ENCODE measurements at places on chromosomes 2 and 18. TPM values are rescaled to one million over a fixed set of nuclear protein-coding genes. Genes with fewer than 3 reads are reported as not detected.
A peak's percentile ranks its signal among the peaks of the same experiment; 100 is the strongest.

LINC00305 gene
- total RNA-seq: not detected

KIF1A gene
- not detected for total RNA-seq

EVX2 gene
- total RNA-seq: not detected

PLCL1 gene
- total RNA-seq: 0.83 TPM

DCDC2C gene
- not detected for total RNA-seq

NEU2 gene
- total RNA-seq: not detected

VWA3B gene
- 0.26 TPM for total RNA-seq

MC2R gene
- total RNA-seq: not detected

GRCh38 chr2:6909431-6910385 is 7.5 kb upstream of the RNF144A start:
- no peak for DNase-seq

- DNase-seq: peak; percentile 77
These were observed 94.5 kb downstream of the COPS8 start for GRCh38 chr2:237180187-237180586.

DNA sequence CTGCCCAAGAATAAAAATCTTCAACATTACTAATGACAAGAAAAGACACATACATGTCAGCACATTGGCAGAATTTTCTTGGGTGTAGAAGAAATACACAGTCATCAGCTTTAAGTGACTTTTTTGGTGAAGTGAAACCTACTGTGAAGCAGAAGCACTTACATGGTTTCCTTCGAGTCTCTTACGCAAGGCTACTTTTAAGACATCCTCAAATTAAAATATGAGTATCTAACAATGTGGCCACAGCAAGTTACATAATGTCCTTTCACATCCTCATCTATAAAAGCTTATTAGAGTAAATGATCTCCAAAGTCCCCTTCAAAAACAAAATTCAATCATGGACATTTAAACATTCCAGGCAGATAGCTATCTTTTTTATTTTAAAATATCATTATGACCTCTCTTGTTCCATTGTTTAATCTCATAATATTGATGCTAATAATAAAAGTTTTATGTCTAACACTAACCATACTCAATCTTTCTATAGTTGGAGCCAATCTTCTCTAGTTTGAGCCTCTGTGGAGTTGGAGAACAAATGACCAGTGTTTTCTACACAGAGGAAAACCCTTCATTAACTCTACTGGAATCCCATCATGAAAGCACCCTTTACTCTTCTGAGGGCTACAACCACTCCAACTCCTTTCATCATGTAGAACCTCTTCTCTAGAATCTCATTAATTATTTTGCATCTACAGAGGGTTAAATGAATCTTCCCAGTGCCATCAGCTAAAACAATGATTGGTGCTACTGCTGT is 182.2 kb upstream of the ZFP36L2 start:
- DNase-seq: no peak

- DNase-seq: no peak
These were observed 92.2 kb downstream of the ALPK2 start for GRCh38 chr18:58536534-58537271.

DNA sequence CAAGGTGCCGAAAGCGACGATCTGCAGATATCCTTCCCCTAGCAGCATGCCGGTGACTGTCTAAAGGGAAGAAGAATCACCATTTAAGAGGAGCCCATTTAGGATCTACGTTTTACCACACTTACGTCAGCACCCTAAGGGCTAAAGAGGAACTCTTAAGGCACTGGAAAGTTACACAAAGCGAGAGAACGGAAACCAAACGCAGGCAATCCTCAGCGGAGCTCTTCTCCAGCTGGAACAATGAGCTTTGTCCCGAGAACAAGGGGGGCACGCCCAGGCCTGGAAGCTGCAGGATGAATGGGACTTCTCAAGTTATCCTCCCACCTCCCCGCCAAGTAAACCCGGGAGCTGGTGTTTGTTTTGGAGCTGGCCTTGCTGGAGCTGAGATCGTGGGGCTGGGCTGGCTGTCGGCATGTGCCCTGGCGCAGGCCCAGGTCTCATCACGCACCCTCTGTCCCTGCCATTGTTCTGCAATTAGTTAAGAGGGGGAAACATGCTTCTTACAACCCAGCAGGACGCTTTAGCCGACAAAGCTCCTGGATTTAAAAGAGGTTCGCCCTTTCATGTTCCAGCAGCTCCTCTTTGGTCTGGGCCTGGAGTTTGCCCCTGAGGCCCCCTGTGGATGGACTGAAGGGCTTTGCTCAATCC is 36.4 kb downstream of the PXDN start:
- DNase-seq: peak; percentile 94

- DNase-seq: peak; percentile 96
These were observed 156.1 kb downstream of the HAUS1 start for GRCh38 chr18:46260016-46260878.

DNA sequence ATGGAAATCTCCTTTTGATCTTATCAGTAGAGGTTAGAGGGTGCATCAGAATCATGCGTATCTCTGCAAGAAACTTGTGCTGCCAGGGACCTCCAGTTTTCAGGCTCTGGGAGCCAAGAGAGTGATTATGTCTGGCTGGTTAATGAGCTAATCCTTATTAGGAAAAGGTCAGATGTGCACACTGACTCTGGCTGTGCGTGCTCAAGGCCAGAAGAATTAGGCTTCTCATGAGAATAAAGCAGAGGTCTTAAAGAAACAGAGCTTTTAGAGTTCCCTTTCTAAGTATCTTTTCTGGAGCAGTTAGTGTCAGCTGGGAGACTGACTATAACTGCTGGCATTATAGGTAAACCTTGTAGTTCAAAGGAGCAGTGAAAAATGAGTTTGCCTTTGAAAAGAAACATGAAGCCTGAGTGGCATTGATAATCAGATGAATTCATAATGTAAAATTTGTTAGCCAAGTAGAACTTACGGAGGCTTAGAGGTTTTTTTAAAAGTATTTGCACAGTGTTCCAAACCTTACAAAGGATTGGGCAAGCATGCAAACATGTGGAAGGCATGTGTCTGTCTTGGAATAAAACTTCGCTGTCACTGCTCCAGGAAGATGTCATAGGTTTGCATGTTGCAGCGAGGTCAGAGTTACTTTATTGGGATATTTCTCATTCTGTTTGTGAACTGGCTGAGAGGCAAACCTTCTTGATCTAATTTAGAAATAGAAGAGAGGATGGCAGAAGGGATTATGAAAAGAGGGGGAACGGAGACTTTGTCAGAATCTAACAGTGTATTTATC is 151.7 kb downstream of the ARHGAP28 start:
- peak; percentile 95 for DNase-seq

DNA sequence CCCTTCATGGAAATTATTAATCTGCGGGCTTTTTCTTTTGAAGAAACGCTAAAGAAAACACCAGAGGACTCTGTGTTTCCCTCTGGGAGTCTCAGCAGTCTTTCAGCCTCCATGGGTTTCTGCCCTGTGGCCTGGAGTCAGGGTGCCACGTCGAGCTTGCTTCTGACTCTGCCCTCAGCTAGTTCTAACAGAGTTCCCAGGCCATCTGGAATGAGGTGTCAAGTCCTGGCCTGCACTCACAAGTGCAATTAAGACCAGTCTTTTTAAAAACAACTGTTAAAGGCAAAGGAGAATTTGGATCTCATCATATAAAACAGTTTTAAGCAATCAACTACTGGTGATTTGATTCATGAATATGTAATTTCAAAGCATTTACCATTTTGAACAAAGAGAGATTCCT is 157.3 kb downstream of the RHBDD1 start:
- DNase-seq: no peak

DNA sequence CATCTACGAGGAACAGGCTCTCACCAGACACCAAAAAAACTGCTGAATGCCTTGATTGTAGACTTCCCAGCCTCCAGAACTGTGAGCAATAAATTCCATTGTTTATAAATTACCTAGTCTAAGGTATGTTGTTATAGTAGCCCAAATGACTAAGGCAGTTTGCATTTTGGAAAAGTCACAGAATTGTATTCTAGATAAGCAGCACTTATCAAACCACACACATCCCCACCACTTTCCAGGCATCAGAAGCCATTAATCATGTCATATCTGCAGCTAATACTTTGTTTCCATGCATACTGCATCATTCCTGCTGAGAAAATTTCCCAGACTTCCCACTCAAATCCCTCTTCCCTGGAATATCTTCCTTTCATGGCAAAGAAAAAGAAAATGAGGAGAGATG is 187.2 kb downstream of the INO80D start:
- peak; percentile 71 for DNase-seq

- peak; percentile 88 for DNase-seq
These were observed 12.5 kb upstream of the NAB1 start for GRCh38 chr2:190636361-190636760.

- no peak for DNase-seq
These were observed 147.6 kb downstream of the LTBP1 start for GRCh38 chr2:33094303-33094702.

DNA sequence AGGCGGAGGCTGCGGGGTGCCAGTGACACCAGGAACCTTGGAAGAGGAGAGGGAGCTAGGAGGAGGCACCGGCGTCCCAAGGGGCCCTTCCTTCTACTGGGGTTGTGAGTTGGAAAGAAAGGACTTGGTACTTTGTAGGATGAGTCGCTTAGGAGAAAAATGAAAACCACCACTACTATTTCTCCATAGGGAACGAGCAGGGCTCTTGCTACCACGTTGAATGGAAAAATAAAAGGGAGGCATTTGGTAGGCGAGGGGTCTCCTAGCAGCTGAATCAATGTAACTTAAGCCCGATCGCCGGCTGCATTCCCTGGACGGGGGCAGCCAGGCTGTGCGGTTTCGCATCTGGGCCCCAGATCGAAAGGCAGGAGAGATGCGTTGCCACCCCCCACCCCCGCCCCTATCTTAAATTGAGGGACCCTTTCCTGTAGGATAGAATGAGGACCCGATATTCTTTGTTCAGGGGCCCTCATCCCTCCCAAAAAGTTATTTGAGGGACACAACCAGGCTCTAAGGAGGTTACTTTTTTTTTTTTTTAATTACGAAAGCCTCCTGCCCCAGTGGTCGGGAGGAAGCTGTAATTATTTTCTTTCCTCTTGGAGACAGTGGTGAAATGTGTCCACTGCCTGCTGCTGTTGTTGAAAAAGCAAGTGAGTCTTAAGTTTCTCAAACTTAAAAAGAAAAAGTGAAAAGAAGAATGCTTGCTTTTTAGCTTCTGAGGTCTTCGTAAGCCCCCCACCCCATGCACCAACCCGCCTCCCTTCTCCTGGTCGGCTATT is 1.3 kb downstream of the IGFBP2 start:
- no peak for DNase-seq

GRCh38 chr18:41324934-41325333 is 630.1 kb upstream of the PIK3C3 start:
- DNase-seq: peak; percentile 52

- no peak for DNase-seq
These were observed 9.6 kb upstream of the FAHD2A start for GRCh38 chr2:95392730-95393455.

DNA sequence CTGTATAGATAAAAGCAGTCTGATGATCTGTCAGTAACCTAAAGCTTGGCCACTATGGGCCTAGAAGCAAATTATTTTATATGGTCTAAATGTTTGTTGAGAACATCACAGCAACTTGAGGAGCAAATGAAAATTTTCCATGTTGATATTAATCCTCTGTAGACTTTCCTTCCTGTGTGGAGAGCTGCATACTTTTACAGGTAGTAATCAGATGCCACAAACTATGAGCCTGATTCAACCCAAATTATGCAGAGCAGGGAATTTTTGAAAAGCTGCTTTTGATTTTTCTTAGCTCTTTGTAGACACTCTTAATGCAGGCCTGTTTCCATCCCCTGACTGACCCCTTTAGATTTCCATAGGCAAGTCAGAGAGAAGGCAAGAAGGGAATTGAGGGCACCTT is 17.3 kb downstream of the PAX3 start:
- DNase-seq: no peak

DNA sequence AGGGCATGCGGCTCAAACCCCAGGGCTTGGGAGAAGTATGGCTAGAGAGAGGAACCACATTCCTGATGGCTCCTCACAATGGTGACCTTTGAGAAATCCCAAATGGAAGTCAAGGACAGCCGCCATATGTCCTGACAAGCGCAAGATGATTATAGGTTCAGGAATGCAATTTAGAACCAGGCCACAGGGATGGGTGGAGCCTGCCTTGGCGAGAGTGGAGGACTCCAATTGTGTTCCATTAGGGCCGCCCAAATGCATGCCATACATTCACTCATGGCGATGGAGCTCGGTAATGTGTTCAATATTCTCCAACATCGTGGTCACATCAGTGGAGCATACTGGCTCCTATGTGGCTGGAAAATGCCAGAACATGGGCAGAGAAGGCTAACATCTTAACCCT is 662.9 kb upstream of the ID2 start:
- DNase-seq: no peak

GRCh38 chr2:211390536-211391188 is 834.3 kb downstream of the CPS1 start:
- DNase-seq: no peak

DNA sequence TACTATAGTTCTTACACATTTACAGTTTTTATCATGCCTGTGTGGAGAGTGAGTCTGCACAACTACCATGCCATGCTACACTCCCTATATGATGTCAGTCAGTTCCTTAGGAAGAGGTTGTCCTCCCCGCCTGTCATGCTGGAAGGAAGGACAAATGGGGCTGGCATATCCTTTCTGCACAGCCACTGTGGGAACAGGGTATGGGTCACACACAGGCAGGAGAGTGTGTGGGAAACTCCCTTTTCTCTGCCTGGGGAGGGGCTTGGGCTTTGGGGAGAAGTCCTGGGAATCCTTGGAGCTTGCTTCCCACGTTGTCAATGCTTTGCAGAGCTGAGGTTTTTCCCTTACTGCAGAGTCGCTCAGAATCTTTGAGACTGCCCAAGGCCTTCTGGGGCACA is 232.1 kb downstream of the PRKCE start:
- no peak for DNase-seq

- DNase-seq: peak; percentile 58
These were observed 71.2 kb downstream of the MBP start for GRCh38 chr18:77061281-77061945.

DNA sequence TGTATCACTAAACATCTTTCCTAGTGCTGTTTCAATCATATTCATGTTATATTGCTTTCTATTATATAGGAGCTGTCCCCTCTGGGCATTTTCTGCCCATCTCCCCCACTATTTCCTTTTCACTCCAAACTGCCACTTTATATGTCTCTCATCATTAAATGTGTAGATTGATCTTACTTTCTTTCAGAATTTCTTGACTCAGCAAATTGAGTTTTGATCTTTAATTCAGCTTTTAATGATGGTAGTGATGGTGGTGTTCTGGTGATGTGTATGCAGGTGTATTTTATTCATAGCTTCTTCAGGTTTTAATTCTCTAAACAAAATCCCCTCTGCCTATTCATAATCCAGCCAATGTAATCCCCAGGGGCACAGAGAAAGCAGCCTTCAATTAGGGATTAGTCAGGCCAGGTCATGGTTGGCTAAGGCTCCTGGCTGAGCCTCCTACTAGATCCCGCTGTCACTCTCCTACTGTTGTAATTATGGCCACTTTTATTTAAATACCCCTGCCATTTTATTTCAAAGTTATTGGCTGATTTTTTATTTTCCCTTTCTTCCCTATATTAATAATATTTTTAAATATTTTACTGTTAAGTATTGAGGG is 325.4 kb downstream of the SPAG16 start:
- DNase-seq: no peak

Measured in fibroblast of lung (primary cell).